Renal cortical epithelial cell (primary cell): ENCODE measurements at places on chromosomes 1 and 21.

DNA sequence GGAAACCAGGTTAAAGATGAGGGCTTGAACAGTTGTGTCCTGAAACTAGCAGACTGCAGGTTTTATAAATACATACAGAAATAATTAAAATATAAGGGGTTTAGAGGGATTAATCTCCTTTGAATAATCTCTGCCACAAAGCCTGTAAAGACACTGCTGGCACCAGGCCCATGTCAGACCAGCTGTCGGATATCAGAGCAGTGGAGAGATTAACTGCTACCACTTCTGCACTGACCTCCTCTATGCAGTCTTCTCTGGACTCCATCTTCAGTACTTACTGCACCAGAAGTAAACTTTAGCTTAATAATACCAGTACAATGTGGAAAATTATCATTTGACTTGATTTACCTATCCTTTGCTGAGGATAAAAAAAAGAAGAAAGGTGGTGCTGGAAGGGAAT lies 128.6 kb downstream of the LHX4 start:
- no peak for DNase-seq

DNA sequence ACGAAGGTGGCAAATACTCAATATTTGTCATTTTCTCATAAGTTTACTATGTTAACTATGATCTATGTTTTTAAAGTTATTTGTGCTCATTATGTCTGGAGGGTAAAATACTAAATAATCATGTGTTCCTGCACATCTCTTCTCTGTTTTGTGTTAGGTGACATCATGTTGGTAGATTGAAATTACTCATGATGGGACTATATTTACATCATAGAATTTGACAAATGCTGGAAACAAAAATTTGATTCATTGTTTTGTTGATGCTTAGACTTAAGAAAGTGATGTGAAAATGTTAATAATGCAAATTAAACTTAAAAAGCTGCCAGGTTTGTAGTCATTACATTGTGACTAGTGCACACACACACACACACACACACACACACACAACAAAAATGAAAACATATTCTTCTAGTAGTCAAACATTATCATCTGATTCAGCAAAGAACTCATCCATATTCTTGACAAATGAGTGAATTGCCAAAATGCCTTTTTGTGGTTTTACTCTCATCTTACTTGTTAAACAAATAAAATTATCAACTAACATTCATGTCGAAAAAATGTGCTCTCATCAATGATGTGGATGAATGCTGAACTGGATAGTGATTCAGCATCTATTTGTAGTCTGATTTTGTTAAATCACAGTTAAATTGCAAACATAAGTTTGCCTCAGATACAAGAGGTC lies 870.7 kb downstream of the BRINP3 start:
- DNase-seq: peak; percentile 97

DNA sequence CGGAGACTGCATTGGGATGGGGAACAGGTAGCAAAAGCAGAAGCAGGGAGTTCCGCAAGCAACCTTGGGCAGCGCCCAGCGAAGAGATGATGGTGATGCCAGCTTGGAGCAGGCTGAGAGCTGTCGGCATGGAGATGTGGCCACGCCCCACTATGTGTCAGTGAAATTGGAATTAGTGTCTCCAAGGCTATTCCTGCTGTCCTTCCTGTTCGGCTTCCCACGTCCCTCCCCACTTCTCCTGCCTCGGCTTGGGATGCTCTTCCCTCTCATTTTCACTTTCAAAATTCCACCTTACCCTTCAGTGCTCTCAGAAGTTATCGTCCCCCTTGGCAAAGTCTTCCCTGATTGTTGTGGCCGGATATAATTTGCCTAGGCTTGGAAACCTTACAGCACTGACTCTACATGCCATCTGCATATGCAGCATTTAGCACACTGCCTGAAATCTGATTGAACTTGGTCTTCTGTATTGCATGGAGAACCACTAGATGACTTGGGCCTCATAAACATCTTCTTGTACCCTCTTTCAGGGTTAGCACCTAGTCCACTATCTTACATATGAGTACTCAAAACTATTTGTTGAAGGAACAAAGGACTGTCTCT lies 270.7 kb upstream of the RUNX1 start:
- DNase-seq: no peak

GRCh38 chr1:244050835-244051444 lies at the start of gene ZBTB18:
Gene ZBTB18 (plus strand): TSS chr1:244051283. CDS start chr1:244051432, 149 bp downstream.
- peak; percentile 33 for DNase-seq

DNA sequence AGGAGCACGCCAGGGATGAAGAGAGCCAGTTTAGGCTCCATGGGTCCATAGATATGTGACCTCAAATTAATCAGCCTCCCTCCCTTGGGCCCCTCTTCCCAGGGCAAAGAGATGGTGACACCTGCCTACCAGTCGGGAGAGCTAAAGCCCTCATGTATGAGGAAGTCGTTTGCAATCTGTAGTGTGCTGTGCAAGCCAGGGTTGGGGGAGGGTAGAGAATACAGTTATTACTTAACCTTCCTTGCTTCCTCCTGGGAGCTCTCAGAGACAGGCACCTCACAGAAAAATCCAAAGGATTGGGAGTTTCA lies 4.0 kb downstream of the PGLYRP4 start:
- DNase-seq: no peak

DNA sequence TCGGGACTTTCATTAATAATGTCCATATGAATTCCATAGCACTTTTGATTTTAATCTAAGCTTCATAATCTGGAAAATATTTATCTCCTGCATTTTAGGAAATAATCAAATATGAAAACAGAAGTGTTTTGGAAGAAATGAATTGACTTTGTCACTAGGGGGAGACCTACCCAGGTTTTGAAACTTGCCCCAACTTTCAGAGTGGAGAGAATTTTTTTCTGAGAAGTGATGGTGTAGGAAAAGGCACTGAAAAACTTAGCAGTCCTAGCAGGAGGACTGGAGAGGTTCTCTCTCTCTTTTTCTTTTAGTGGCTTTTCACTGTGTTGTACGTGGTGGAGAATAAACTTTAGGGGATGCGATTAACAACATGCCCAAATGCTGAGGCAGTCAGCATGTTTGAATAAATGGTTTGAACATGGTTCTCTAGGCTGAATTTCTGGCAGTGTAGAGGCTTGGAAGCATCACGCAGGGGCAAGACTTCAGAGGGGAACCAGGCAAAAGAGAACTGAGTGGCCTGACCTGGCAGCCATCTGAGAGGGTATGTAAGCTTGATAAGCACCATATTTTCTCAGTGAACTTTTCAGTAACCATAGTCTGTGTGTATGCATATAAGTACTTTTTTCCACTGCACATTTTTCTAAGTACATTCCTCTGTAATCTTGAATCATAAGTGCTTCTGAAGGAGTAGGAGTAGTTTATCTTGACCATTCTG lies 68.3 kb upstream of the NEK7 start:
- DNase-seq: peak; percentile 51

- no peak for DNase-seq
Observed at GRCh38 chr21:45392573-45392971, 12.4 kb upstream of the COL18A1 start.

- peak; percentile 48 for DNase-seq
Observed at GRCh38 chr1:46549697-46550681, 1.5 kb downstream of the KNCN start.

- peak; percentile 44 for DNase-seq
Observed at GRCh38 chr1:31063631-31064030, 1.9 kb downstream of the PUM1 start.

DNA sequence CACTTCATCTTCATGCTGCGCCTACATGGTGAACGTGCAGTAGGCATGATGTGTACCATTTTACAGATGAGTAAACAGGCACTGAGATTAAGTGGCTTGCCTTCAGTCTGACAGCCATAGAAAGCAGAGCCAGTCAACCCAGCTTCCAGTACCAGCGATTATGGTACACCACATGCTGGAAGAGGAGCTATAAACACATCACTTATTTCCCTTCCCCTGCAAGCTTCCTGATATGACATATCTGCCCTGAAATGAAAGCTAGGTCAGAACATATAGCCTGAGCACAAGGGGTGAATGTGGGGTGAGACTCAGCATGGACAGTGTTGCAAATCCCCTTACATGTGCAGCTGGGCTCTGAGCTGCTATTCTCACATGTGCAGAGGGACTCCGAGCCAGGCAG lies 33.8 kb upstream of the IL20 start:
- no peak for DNase-seq

DNA sequence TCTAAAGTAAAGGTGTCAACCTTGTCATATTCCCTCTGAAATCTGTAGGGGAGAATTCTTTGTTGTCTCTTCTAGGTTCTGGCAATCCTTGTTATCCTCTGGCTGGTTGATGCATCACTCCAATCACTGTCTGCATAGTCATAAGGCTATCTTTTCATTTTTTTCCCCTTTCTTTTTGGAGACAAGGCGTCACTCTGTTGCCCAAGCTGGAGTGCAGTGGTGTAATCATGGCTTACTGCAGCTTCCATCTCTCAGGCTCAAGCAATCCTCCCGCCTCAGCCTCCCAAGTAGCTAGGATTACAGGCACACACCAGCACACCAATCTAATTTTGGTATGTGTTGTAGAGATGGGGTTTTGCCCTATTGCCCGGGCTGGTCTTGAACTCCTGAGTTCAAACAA lies 12.9 kb downstream of the DPYD start:
- no peak for DNase-seq

GRCh38 chr1:67635055-67635809 lies 49.8 kb upstream of the GADD45A start:
- DNase-seq: no peak

- no peak for DNase-seq
Observed at GRCh38 chr1:3270403-3271245, 183.8 kb upstream of the ARHGEF16 start.

DNA sequence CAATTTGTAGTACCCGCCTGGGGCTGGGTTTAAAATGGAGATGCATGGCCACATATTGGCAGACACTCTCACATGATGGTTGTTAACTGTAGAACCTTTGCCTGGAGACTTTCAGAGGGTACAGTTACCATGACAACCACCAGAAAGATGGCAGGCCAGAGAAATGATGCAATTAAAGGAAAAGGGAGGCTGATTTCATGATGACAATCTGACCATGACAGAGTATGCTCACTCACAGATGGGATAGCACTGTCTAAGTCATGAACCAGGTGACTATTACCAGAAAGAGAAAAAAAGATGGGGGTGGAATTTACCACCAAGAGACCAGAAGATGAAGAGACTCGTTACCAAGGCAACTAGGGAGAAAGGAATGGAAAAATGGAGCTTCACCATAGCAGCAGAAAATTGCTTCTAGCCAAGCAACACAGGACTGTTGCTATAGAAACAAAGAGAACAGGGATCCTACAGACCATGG lies 3.5 kb upstream of the TRIT1 start:
- no peak for DNase-seq

DNA sequence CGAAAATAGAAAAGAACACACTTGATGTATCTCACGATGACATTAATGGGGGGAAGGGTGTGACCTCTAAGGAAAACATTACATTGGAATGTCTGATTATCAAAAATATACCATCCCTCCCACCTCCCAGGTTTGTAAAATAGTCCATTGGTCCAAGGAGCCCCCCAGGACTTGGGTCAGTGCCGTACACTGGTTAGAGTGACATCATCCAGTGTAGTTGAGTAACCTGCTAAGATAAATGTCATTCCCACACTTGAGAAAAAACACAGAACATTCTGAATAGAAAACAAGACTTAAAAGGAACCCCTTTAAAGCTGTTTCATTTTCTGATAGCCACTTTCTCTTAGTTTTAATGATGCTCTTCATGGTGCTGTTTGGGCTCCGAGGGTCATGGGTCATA lies 15.2 kb downstream of the DDX20 start:
- DNase-seq: no peak
